ENCODE measurements at places on chromosomes 12 and 14. TPM values are rescaled to one million over a fixed set of nuclear protein-coding genes. Genes with fewer than 3 reads are reported as not detected.

DNA sequence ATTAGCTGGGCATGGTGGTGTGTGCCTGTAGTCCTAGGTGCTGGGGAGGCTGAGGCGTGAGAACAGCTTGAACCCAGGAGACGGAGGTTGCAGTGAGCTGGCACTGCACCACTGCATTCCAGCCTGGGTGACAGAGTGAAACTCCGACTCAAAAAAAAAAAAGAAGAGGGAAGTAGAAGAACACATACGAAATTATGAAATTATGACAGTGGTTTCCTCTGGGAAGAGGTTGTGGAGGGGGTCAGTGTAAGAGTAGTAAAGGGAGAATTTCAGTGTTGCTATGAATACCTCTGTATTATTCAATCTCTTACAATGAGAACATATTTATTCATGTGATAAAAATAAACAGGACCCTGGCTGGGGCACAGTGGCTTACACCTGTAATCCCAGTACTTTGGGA is 24.7 kb upstream of the CSRNP2 start:
- no peak for DNase-seq

The MLF2 gene
- total RNA-seq, result 258 TPM

DNA sequence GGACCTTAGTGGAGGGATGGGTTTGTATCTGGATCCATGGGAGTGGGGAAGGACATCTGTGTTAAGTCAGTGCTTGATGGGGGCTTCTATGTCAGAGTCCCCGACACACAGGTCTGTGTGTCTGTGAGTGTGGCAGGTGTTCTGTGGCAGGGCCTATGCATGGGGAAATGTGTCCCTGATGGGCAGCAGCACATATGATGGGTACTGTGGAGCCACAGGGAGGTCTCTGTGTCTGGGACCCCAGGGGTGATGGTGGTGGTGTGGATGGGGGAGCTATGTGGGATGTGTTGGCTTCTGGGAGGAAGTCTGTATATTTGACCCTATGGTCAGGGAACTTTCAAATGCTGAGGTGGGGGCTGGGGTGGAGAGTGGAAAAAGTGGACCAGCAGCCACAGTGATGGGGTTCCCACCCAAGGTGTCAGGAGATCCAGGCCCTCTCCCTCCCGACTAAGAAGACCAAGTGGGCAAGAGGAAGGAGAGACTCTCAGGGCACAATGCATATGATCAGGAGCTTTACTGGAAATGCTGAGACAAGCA is 16.5 kb downstream of the KRT7 start:
- peak; percentile 23 for DNase-seq

DNA sequence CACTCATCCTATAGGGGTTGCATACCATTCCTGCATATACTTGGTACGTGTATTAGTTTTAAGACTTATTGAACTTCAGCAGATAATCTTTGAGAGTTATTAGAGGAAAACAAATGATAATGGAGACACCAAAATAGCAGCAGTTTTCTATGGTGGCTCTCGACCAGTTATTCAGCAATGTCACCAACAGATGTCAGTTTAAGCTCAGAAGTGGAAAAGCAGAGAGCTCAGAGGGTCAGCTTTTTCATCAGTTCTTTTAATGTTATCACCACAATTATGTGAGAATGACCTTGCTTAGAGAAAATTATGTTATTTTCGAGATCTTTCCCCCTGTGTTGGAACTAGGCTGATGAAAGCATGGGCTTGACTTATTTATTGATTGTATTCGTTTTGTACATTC is 32.0 kb downstream of the PTPN11 start:
- no peak for DNase-seq

GRCh38 chr12:111025792-111026430 is 105.5 kb upstream of the MYL2 start:
- no peak for DNase-seq

The KRT71 gene
- total RNA-seq, result not detected

The AICDA gene
- total RNA-seq, result 0.22 TPM

GRCh38 chr12:30691122-30691879 is 4.4 kb downstream of the IPO8 start:
- no peak for DNase-seq

DNA sequence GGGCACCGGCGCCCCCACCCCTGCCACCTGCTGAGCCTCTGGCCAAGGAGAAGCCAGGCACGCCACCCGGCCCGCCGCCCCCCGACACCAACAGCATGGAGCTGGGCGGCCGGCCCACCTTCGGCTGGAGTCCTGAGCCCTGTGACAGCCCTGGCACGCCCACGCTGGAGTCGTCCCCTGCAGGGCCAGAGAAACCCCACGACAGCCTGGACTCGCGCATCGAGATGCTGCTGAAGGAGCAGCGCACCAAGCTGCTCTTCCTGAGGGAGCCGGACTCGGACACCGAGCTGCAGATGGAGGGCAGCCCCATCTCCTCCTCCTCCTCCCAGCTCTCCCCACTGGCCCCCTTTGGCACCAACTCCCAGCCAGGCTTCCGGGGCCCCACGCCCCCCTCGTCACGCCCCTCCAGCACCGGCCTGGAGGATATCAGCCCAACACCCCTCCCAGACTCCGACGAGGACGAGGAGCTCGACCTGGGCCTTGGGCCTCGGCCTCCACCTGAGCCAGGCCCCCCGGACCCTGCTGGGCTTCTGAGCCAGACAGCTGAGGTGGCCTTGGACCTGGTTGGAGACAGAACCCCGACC is 6.5 kb downstream of the SETD1B start:
- no peak for DNase-seq

DNA sequence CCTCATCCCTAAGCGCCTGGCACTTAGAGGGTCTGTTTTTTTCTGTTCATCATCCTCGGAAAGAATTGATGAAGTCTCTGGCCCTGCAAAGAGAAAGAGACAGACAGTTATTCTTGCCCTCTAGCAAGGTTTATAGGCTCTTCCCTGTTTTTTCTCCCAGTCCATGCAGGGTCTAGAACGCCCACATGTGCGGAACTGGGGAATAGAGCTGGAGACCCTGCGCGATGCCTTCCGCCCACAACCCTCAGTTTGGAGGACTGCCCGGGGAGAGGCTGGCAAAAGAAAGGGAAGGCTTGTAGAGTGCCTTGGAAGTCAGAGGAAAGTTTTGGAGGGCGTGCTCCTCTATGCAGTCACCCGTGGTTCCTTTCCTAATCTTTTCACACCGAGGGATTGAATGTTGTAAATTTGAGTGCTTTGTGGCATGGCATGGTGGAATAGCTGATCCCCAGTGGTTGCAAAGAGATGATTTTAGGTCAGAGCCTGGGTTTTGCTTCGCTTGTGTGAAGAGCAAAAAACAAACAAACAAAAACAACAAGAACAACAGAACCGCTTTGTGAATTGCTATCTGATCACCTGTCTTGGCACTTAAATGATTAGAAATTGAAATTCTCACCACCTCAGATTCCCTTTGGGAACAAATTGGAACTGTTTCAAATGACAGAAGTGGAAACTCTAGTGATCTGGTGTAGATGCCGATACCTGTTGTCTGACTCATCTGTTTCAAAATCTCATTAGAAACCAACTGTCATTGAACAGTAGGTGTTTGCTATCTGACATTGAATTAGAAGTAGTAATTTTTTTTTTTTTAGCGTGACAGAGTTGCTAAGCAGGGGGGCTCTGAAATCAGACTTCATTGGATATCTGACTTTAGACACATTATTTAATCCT is 947 bp downstream of the GAS2L3 start:
- peak; percentile 41 for DNase-seq

DNA sequence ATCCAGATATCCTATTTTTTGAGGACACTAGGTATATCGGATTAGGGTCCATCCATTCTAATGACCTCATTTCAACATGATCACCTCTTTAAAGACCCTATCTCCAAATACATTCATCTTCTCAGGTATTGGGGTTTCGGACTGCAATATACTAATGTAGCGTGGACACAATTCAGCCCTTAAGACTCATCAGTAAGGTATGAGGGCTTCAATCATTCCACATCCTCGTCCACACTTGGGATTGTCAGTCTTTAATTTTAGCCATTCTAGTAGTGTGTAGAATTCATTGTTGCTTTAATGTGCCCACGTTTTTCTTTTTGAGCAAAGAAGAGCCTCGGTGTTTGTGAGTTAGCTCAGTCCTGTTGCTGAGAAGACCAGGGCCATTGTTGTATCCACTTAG is 177.0 kb upstream of the TBX3 start:
- no peak for DNase-seq

- DNase-seq, result no peak
Observed at GRCh38 chr12:30725739-30726138, 29.0 kb downstream of the CAPRIN2 start.

- no peak for DNase-seq
Observed at GRCh38 chr12:107159384-107159900, 66.1 kb upstream of the CRY1 start.

- no peak for DNase-seq
Observed at GRCh38 chr12:1574865-1575259, 19.5 kb downstream of the FBXL14 start.

- DNase-seq, result no peak
Observed at GRCh38 chr12:100017056-100017455, 32.3 kb upstream of the ANKS1B start.

GRCh38 chr14:61683108-61683507 is 12.2 kb upstream of the HIF1A start:
- no peak for DNase-seq

- DNase-seq, result peak; percentile 85
Observed at GRCh38 chr14:20624495-20625070, 16.9 kb downstream of the OR6S1 start.

- DNase-seq, result no peak
Observed at GRCh38 chr14:55133416-55133815, 4.4 kb downstream of the LGALS3 start.

The CNTN1 gene
- total RNA-seq, result 6.5 TPM

- no peak for DNase-seq
Observed at GRCh38 chr12:7647071-7647470, 18.6 kb downstream of the APOBEC1 start.

- DNase-seq, result no peak
Observed at GRCh38 chr14:101315802-101316296, 245.4 kb upstream of the DIO3 start.

All from H9 (cell line).